ENCODE measurements at places on chromosomes 7 and 10.

DNA sequence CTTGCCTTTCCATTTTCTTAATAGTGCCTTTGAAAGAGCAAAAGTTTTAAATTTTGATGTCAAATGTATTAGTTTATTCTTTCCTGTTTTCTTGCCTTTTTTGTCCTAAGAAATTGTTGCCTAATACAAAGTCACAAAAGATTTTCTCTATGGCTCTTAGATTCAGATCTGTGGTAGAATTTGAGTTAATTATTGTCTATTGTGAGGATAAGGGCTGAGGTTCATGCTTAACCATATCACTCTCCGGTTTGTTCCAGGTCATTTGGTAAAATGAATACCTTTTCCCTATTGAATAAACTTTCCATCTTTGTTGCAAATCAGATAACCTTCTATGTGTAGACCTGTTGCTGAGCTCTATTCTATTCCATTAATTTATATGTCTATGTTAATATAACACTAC is 96.0 kb downstream of the NOD1 start:
- DNase-seq: no peak

DNA sequence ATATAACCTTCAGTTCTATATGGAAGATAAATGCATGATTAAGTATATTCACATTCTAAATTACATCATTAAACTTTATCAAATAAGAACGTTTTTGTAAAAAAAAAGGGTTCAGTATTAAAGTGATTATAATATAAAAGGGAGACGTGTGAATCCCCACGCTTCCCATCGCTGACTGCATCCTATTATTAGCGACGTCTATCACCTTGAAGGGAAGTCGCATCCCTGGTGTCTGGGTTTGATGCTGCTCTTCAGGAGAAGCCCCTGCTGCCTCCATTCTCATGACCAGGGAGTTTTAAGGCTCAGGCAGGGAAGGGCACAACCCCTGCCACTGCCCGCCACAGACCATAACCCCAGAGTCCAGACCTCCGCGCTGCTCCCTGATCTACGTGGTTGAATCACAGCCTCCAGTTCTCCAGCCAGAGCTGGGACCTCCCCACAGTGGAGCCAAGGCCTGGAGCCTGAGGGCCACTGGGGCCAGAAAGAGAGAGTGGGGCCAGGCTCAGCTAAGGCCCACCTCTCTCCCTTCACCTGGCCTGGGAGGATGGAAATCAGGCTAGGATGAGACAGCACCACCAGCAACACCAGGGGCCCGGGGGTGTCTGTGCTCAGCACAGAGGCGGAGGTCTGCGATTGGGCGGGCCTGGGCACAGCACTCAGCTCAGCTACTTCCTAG is 130.6 kb downstream of the TCERG1L start:
- no peak for DNase-seq

DNA sequence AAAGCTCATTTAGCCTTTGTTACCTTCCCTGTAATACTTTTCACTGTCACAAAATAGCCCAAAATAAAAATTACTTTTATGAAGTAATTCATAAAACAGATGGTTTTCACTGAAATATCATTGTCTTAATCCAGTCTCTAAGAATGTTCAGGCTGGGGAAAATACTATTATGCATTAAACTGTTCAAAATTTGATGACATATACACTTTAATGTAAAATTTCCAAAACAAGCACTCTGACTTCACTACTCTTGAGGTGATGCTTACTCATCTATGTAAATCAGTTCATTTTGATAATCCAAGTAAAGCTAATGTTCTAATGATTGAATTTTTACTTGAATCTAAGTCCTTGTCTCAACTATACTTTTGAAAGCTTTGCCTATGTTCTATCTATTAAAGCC is 127.9 kb downstream of the KMT2C start:
- no peak for DNase-seq

DNA sequence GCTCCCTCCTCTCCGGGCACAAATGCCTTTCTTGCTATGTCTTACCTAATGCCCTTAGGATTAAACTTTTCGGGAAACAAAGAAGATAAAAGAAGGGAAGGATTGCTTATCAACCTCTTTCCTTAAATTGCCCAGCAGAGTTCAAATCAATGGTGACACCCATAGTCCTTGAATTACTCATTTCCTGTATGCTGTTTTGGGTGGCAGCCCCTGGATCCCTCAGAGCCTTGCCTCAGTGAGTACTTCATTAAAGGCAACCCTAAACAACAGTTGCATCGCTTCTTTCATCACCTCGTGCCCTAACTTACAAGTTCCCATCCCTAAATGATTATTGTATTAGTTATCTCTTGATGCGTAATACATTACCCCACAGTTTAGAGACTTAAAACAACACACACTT is 31.6 kb upstream of the WAPL start:
- DNase-seq: no peak

GRCh38 chr7:85750454-85750949 is 563.6 kb upstream of the SEMA3D start:
- DNase-seq: no peak

DNA sequence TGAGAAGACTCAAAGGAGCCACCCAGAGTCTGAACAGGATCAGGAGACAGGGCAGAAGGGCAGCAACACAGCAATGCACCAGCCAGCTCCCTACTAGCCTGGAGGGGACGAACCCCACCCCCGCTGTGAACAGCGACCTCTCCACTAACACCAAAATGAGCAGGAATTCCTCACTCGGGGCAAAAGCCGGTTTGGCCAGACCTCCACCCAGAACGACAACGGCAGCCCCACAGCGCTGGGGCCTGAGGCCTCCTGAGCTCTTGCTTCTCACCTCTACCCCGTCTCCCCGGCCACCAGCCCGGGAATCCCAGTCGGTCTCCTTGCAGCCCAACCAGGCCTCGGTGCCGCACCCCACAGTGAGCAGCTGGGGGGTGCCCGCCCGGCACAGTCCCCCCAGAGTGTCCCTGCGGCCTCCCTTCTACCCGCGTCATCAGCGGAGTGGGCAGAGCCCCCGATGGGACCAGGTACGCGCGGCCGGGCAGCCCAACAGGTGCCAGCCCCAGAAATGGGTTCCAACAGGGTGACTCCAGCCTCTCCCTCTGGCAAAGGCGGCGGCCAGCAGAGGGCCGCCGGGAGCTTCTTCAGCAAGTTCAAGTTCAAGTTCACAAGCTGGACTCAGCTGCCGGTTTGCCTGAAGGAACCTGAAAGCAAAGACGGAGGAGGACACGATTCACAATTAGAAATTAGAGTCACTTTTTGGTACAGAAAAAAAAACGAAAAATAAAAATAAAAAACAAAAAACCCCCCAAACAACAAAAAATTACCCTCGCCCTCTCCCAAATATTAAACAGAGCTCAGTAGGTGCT is 129.0 kb downstream of the MARCHF5 start:
- no peak for DNase-seq

DNA sequence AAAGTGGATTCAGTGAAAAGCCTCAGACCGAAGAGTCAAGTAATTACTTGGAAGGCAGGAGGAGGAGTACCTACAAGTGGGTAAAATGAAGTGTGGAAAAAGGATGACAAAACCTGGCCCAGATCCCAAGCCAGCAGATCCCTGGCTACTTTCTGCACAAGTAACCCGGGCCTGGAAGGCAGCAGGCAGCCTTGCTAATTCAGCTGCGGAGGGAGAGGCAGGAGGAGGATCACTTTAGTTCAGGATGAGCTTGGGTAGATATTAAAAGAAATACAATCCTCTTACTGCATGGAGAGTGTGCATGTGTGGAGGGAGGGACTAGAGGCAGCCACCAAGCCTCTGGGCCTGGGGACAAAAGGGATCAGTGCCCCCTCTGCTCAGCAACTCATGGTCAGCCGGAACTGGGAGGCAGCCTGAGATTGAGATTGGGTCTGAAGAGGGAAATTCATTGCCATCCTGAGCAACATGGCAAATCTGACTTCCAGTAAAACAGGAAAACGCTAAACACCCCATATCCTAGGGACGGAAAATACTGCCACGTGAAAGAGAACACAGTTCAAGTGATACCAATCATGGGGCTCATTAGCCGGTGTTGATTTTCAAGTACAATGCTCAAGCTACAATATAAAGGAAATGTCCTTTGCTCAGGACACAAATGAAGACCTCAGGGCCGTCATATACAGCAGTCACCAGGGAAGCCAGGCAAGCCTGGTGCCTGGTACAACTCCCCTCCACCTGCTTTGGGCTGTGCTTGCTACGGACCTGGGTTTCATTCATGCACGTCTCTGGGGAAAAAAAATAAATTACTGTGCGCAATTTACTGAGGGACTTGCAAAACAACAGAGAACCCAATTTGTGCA is 1.3 kb downstream of the AMPH start:
- no peak for DNase-seq

DNA sequence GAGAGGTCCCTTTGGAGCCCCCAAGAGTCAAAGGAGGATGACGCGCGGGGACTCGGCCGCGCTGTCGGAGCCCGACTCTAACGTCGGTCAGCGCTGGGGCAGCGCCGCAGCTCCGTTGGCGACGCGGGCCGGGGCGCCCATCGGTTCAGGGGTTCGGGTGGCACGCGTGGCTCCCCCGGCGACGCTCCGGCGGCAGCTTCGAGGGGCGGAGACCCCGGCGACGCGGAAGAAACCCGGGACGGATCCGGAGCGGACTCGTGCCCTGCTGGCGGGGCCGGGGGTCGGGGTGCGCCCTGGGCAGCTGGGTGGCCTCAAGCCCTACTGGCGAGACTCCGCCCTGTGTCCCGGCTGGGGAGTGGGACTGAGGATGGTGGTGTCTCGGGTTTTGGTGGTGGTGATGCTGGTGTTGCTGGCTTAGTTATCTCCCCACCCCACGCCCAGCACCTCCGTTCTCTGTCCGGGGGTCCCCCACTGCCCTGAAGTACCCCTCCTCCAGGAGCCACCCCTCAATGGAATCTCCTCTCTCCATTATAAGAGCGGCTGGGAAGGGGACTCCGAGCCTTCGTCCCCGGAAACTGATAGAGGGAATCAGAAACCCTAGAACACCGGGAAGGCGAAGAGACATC is at the start of gene NAT16:
Gene NAT16 (minus strand): TSS at position 164 of the 626 bp plus-strand sequence. CDS start 5,486 bp downstream, outside the sequence.
- no peak for DNase-seq

DNA sequence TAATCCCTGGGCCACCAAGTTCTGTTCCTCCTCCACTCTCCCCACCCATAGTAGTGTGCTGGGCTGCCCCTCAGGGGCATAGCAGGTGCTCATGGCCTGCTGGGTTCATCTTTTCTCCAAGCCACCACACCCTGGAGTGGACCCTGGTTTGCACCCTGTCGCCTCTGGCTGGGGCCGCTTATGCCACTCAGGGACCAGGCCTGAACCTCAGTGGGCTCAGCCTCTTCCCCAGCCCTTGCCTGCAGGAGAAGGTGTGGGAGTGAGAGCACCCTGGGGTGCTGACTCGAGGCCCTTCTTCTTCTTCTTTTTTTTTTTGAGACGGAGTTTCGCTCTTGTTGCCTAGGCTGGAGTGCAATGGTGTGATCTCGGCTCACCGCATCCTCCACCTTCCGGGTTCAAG is 10.2 kb downstream of the CLIP2 start:
- no peak for DNase-seq

- DNase-seq: no peak
Measured at GRCh38 chr7:738723-739454, 11.8 kb upstream of the PRKAR1B start.

- DNase-seq: no peak
Measured at GRCh38 chr10:79406683-79407422, 38.6 kb downstream of the ZCCHC24 start.

DNA sequence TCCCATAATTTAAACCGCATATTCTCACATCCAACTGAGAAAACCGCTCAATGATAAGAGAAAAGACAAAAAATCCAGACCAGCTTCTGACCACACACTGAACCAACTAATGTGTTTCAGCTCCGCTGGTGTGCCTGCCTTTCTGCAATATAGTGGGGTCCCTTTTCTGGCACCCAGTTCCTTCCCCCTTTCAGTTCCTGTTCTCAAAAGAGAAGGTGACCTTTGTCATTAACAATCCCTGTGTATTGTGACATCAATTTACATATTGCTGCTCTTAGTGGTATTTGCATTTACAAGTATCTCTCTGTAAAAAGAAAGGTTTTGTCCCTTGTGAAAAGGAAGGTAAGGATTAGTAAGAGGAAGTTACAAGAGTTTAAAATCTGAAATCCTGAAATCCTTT is 1.4 kb downstream of the PPP1R17 start:
- no peak for DNase-seq

- no peak for DNase-seq
Measured at GRCh38 chr7:114085313-114085591, 166.4 kb upstream of the PPP1R3A start.

- DNase-seq: no peak
Measured at GRCh38 chr10:71068861-71069271, 143.5 kb upstream of the UNC5B start.

GRCh38 chr10:128514536-128514935 is 388.3 kb upstream of the MKI67 start:
- no peak for DNase-seq

GRCh38 chr7:1781369-1781768 is 111.3 kb downstream of the ELFN1 start:
- no peak for DNase-seq

DNA sequence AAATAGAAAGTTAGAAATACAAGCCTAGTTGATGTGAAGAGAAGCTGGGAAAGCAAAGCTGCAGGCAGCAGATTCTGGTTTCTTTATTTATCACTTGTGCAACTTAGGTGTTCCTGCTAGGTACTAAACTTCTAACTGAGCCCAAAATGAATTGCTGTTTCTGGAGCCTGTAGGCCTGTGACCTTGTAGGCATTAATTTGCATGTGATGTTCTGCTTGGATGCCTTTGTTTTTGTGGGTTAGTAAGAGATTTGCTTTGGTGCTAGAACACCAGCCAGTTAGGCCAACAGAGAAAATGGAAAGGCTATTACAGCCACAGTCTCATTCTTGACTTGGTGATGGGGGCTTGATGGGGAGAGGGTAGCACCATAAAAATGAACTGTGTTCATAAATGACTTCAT is 370.7 kb downstream of the PPP1R3A start:
- no peak for DNase-seq

- peak; percentile 93 for DNase-seq
Measured at GRCh38 chr7:120843109-120843508, 14.8 kb downstream of the TSPAN12 start.

DNA sequence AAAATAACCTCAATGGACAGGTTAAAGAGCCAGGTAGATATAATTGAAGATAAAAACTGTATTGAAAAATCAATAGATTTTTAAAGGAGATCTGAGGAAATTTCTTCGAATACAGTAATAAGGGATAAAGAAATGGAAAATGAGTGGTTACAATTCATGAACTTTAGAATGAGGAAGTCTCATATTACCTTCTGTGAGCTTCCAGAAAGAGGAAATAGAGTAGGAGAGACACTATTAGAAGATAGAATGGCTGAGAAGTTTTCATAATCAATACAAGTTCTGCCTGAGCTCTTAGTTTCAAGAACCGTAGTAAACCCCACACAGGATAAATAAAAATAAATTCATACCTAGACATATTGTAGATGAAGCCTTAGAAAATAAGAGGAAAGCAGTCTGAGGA is 11.5 kb downstream of the SDK1 start:
- DNase-seq: no peak

DNA sequence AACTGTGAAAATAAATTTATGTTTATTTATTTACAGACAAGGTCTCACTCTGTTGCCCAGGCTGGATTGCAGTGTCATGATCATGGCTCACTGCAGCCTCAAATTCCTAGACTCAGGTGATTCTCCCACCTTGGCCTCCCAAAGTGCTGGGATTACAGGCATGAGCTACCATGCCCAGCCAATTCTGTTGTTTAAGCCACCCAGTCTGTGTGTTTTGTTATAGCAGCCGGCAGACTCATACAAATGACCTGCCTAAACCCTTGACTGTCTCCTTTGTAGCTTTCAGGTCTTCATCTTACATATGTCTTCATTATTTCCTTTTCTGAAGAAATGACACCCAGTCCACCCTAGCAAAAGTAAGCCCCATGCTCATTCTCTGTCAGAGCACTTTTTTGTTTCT is 43.8 kb upstream of the KMT2C start:
- no peak for DNase-seq

GRCh38 chr7:2621948-2622640 is 9.7 kb upstream of the TTYH3 start:
- no peak for DNase-seq
